ENCODE measurements at places on chromosomes 11 and 22.

DNA sequence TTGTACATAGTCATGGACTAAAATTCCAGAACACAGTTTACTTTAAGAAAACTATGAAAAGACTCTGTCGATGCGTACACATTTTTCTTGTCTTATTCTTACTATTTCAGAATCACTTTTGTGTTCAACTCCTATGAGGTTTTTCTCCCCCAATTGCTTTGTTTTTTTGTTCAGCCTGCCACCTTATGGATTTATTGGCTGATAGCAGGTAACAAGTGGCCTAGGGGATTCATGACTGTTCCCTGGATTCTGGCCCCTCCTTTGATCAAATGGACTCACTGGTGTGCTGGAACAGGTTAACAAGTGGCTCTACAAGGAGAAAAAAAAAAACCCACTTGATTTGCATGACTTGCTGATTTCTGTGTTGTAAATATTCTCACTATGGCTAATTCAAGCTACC, 10.6 kb downstream of the MMP20 start:
- no peak for DNase-seq

DNA sequence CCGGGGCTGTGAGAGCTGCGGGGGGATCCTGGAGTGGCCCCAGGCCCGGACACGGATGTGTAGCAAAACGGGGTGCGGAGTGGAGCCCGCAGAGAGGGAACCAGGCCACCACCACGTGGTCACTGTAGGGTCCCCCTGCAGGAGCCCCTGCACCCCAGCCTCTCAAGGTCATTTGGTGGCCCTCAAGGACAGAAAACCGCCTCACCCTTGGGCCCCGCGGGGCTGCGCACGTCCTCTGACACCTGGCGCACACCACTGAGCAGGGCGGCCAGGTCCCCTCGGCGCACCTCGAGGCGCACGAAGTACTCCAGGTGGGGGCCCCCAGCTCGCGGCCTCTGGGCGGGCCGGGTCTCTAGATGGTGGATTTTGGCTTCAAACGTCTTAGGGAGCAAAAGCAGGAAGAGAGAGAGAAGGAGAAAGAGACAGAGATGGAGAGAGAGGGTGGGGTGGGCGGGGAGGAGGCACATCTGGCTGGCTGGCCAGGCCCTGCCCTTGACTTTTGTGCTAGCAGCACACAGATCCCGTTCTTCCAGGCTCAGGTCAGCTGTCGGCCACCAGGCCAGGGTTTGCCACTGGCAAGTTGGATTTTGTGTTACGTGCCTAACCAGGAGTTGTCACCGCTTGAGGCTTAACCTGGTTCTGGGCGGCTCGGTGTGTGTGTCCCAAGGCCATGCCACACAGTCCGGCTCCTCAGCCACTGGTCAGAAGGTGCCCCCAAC, 3.2 kb downstream of the TH start:
- no peak for DNase-seq

DNA sequence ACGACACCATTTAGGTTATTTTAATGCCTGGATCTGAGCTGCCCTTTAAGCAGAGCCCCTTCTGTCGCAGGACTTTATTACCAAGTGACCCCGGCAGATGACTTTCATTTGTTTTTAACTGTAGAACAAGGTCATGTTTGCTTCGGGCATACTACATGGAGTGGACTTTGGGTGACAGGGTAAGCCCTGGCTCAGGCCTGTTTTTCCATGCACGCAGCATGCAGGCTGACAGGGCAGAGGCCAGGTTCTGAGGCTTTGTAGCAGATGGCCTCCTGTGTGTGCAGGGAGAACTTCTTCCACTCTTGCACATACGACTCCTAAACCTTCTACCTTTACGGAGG, 50.5 kb downstream of the SNX19 start:
- DNase-seq = no peak

DNA sequence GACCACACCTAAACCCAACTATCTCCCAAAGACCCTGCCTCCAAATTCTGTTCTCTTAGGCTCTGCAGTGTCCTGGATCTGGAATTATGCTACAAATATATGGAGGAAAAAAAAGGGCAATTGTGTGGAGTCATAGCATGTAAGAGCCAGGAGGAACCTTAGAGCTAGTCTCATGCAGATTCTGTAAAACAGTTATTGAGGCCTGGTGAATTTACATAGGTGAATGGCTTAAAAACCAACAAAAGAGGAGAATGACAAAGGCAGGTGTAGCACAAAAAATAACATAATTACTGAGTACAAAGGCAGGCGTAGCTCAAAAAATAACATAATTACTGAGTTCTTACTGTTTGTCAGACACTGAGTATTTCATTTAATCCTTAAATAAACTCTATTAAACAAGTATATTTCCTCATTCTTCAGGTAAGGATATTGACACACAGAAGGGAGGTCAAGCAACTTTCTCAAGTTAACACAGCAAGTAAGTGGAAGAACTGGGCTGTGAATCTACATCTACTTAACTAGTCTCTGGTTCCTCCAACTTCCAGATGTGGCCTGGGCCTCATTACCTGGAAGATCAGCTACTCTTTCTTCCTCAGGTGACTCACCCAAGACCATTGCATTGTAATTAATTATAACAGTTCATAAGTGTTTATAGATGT, 938.9 kb upstream of the TENM4 start:
- no peak for DNase-seq

DNA sequence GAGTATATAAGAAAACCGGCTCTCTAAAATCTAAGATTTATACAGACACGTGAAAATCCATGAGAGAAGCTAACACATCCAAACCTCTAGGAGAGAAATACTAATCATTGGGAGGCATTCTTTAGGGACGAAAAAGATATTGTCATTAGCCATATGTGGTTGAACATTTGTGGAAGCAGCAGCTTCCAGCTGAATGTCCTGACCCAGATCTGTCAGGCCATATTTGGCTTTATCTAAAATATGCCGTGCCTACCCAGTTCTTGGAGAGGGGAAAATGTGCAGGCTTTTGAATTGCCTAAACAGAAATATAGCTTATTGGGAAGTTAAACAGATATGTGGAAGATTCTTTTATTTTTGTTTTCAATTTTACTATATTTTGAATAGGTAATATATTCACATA, 6.4 kb downstream of the CCDC89 start:
- no peak for DNase-seq

GRCh38 chr11:45320371-45320770, 34.2 kb upstream of the SYT13 start:
- DNase-seq = no peak

DNA sequence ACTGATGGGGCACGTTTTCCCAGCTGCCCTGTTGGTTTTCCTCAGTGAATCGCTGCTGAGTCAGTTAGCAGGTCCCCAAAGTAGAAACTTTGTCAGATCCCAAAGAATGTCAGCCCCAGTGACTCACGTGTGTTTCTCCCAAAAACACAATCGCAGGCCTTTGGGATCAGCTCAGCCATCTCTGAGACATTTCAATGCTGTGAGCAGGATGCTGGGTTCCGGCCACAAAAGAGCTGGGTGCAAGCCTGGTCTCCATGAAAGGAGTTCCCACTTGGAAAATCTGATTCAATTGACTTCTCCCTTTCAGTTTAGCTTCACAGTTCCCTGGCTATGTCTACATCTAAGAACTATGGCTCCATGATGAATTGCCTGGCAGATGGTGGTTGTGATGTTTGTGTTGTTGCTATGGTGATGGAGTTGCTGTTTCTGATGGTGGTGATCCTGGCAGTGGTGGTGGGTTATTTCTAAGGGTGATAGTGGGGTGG, 28.0 kb downstream of the MYEOV start:
- no peak for DNase-seq

- no peak for DNase-seq
These were observed 34.6 kb downstream of the APOL5 start for GRCh38 chr22:35752006-35752862.

DNA sequence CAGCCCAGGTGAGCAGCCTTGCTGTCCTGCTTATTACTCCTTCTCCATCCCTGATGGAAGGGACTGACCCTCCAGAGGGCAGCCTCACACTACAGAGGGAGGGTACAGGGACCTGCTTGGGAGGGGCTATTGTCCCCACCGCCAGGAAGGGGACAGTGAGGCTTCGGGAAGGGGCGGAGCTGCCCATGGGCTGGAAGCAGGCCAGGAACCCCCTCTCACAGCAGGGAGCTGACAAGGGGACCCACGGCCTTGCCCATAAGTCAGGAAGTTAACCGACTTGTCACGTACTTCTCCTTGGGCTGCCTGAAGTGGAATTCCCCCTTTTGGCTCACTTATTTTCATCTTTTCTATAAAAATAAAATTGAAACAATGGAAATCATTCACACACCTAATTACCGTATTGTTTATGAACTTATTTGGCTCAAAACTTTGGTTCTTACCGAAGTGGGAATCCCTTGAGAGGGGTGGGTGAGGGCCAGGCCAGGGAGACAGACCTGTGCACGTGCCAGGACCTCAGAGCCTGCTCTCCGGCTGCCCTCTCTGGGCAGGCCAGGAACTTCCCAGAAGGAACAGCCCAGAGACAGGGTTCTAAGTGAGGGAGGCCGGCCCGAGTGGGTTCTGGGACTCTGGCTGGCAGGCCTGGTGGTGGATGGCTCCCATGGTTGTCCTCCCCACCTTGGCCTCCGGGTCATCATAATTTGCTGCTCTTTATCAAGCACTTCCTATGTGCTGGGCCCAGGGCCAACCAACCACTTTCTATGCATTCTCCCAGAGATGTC, 5.8 kb downstream of the MGAT3 start:
- no peak for DNase-seq

GRCh38 chr11:77630157-77630710, 7.4 kb downstream of the CLNS1A start:
- no peak for DNase-seq

GRCh38 chr11:12060385-12060985, 49.9 kb upstream of the MICAL2 start:
- DNase-seq = no peak

GRCh38 chr22:36860821-36861659, at the start of gene NCF4:
Gene NCF4, plus strand, starts transcription at chr22:36861006. Its CDS starts 166 bp downstream, at chr22:36861172.
- peak; percentile 36 for DNase-seq

DNA sequence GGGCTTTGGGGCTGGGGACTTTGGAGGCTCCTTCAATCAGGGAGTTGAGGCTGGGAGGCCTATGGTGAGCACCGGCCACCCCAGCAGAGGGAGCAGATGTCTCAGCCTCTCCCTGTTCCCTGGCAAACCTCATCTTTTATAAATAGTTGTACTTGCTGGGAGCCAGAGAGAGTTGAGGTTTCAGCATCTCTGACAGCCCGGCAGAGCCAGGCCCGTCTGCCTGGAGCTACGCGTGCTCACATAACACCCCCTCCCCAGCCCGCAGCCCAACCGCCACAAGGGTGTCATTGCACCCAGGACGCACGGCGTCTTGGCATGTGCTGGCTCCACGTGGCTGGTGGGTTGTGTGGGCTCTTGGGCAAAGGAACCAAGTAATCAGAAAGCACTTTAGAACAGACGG, 127.1 kb downstream of the CHST1 start:
- DNase-seq = no peak

GRCh38 chr22:35369996-35370395, 10.9 kb upstream of the HMOX1 start:
- DNase-seq = no peak

- no peak for DNase-seq
These were observed 518.4 kb downstream of the SOX6 start for GRCh38 chr11:15837901-15838489.

- no peak for DNase-seq
These were observed 29.1 kb upstream of the BIRC3 start for GRCh38 chr11:102287964-102288724.

- no peak for DNase-seq
These were observed 315.1 kb upstream of the API5 start for GRCh38 chr11:42996421-42997307.

DNA sequence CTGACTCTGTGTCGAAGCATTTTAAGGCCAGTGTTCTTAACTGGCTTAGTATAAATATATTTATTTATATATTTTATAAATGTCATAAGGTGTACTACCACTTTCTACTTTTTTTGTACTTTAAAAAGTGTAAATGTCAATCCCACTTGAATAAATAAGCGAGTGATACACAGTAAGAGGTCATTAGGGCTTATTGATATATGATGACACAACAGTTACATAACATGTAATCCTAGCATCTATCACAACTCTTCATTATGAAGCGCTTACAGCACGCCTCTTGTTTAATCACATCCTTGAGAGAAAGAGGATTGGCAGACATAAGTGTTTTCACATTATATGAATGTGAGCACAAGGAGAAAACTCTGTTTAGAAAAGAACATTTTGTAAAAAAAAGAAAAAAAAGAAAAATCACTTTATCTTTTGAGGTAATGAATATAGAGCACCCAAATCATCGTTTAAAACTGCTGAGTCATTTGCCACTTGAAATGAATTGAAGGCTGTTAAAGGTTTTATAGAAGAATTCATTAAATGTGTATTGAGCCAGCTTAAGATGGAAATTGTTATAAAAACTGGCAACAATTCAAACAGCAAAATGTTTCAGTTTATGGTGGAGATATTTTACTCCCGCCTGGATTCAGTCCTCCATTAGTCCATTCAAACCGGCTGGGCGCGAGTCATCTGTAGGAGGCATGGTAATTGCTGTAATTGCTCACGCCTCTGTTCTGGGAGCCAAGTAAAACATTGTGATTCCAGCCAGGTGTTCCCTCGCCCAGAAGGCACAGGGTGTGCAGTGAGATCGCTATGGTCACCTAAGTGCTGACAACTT, 627.3 kb upstream of the KIRREL3 start:
- DNase-seq = no peak

- DNase-seq = no peak
These were observed 49.2 kb upstream of the OR4B1 start for GRCh38 chr11:48167380-48167779.

GRCh38 chr11:84866922-84867321, 760.2 kb downstream of the DLG2 start:
- DNase-seq = no peak

DNA sequence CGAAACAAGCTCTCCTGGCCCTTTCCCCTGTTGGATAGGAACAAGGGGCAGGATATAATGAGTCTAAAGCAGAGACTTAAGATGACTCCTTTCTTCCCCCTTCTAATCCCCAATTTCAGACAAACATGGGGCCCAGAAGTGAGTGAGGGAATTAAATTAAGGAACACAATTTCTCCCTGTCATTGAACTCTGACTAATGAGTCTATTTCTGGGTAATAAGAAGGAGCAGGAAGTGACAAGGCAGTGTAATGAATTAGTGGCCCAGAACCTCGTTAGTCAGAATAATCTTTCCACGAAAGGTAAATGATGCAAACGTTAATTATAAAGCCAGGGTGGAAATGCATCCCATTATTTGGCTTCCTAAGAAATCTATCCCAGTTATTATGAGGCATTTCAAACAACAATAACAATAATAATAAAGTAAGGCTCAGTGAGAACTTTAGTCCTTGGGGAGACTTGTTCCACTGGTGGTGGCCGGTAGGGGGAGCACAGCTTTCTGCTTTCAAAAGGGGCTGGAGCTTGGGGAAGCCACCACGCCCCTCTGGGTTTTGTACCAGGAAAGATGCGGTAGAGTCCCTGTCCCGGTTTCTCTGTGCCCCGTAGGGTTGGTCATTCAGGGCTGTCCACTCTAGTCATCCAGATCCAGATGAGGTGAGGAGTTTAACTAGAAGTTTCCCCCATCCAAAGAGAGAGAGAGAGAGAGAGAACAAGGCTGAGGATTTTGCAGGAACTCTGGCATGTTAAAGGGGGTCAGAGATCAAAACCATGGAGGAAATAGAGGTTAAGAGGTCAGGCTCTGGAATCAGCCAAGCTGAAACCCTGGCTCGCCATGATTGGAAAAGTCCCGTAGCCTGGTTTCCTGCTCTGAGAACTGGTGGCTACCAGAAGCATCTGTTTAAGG, 298.3 kb downstream of the NTM start:
- peak; percentile 39 for DNase-seq

GRCh38 chr11:18710545-18710944, 12.0 kb downstream of the TMEM86A start:
- no peak for DNase-seq
